Progenitor cell of endocrine pancreas (in vitro differentiated cells): ENCODE measurements at places on chromosomes 2 and 18. TPM values are rescaled to one million over a fixed set of nuclear protein-coding genes. Genes with fewer than 3 reads are reported as not detected.

ST8SIA5 gene
- 5.3 and 6.0 TPM in 2 replicates for total RNA-seq

UGT1A8 gene
- total RNA-seq: not detected in 2 replicates

REG1B gene
- total RNA-seq: not detected in 2 replicates

LRATD1 gene
- 148 and 177 TPM in 2 replicates for total RNA-seq

IL1RL2 gene
- total RNA-seq: not detected in 2 replicates

TCF23 gene
- not detected in 2 replicates for total RNA-seq

COLEC11 gene
- not detected in 2 replicates for total RNA-seq

CD8B gene
- 0.62 TPM in 1 of 2 replicates, not detected in the other for total RNA-seq

ALLC gene
- 0.16 TPM in 1 of 2 replicates, not detected in the other for total RNA-seq

SP5 gene
- total RNA-seq: 0.60 and 1.9 TPM in 2 replicates

DNA sequence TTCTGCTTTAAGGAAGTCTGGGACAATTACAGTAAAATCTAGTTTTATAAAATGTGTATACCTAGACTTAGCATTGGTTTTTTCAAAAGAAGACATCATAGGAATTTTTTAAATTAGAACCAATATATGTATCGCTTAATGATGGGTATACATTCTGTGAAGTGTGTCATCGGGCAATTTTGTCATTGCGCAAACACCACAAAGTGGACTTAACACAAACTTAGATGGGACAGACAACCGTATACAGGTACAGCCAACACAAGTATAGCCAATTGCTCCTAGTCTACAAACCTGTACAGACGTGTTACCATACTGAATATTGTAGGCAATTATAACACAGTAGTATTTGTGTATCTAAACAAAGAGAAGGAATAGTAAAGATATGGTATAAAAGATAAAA is 12.7 kb downstream of the MYO1B start:
- no peak for DNase-seq

GRCh38 chr2:78928502-78928901 is 97.0 kb upstream of the REG3G start:
- no peak for DNase-seq

DNA sequence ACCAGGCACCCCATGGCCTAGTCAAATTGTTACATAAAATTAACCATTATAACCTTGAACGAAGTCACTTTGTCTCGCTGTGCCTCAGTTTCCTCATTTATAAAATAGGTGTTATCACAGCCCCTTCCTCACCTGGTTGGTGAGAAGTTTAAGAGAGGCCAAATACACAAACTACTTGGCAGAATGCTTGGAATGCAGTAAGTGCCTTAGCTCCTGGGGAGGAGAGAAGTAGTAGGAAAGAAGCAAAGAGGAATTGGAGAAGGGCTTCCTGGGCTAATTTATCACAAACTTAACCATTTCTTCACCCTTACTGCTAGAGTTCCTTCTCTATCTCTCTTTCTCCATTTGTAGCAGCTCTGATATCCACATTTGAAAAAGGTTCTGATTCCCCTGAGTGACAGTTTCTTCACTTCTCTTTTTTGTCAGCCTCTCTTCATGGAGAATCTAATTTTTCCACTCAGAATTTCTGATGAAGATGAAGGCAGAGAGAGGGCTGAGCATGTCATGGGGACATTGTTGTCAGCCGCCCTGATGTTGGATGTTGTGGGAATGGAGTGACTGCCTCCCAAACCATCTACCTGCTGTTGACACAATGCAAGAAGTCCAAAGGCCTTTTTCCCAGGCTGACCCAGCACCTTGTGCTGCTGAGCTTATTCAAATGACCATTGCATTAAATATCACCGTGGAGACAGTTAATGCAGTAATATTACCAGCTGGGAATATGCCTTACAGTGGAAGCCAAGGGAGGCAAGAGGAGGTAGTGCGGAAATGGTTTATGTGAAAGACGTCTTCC is 60.4 kb downstream of the BOD1L2 start:
- no peak for DNase-seq

- no peak for DNase-seq
Measured at GRCh38 chr18:47669815-47670214, 260.6 kb downstream of the SMAD2 start.

GRCh38 chr2:173986805-173987204 is 21.6 kb upstream of the SP3 start:
- no peak for DNase-seq

GRCh38 chr18:21682371-21683051 is 22.1 kb downstream of the ABHD3 start:
- DNase-seq: no peak

DNA sequence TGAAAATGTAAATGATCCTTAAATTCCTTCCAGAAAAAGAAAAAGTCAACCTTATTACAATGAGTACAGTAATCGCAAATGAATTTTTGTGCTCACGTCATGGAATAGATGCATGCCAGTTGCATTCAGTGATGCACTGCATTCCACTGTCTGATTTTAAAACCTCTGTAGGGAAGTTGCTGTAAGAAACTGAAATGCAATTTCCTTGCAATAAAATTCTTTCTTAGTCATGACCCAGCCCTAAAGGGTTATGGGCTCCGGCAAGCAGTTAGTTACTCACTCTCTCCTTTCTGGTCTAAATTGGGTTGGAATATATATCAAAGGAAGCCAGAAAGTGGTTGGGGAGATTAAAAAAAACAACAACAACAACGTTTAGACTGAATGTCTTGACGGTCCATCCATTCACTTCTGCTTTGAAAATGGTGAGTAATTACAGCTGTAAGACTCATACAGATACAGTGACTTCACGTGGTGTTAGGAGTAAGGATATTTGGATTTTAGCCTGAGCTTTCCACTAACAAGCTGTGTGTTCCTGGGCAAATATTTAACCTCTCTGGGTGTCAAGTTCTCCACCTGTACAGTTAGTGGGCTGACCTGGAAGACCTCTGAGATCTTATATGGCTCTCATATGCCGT is 8.6 kb upstream of the RND3 start:
- DNase-seq: no peak

DNA sequence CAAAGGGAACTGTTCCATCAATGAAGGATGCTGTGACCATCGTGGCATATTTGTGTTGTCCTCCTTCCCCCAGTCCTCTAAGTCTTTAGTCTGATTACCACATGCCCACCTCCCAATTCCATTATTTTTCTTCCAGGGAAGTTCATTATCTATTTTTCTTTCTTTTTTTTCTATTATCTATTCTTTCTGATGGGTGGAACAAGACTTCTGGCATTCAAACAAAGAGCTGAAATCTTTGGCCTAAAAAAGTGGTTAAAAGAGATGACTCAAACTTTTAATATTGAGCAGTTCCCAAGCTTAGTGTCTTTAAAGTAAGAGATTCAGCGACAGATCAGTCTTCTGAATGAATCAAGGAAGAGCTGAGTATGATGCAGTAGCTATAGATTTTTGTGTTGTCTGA is 66.6 kb downstream of the DIS3L2 start:
- no peak for DNase-seq

DNA sequence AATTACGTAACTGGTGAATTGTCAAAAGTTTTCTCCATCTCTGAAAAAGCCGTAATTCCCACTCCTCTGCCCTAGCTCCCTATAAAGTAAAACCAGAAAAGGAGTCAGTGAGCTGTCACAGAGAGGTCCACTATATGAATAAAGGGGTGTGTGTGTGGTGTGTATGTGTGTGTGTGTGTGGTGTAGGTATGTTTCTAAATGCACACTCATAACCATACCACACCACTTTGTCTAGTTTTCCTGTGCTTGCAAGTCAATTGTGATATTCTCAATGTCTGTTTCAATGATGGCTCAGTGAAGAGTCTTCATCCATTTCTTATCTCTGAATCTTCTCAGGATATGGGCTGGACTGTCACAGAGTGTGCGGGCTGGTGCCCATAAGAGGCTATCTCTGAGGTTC is 54.8 kb upstream of the CCDC68 start:
- no peak for DNase-seq

GRCh38 chr2:241902357-241902991 is 32.9 kb downstream of the RTP5 start:
- DNase-seq: no peak

GRCh38 chr2:97651114-97651513 is 5.3 kb downstream of the COX5B start:
- no peak for DNase-seq

DNA sequence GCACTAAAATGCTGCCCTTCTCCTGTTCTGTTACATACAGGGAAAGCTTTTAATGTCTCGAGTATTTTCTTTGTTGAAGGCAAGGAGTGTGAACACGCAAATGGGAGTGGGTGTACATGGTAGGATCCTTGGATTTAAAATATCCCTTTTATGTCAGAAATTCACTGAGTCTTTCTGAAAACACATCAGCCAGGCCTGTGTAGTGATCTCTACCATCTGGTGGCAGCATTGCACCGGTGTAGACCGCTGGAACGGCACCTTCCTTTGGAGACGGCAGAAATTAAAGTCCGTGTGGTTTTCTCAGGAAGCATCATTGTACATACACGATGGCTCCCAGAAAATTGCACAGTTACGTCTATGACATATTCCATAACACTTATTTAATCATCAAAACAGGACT is 515.8 kb downstream of the GALR1 start:
- peak; percentile 48 for DNase-seq

- no peak for DNase-seq
Measured at GRCh38 chr2:127679680-127680361, 4.5 kb upstream of the LIMS2 start.

GRCh38 chr18:39167990-39168389 is 1602.4 kb upstream of the CELF4 start:
- DNase-seq: no peak

DNA sequence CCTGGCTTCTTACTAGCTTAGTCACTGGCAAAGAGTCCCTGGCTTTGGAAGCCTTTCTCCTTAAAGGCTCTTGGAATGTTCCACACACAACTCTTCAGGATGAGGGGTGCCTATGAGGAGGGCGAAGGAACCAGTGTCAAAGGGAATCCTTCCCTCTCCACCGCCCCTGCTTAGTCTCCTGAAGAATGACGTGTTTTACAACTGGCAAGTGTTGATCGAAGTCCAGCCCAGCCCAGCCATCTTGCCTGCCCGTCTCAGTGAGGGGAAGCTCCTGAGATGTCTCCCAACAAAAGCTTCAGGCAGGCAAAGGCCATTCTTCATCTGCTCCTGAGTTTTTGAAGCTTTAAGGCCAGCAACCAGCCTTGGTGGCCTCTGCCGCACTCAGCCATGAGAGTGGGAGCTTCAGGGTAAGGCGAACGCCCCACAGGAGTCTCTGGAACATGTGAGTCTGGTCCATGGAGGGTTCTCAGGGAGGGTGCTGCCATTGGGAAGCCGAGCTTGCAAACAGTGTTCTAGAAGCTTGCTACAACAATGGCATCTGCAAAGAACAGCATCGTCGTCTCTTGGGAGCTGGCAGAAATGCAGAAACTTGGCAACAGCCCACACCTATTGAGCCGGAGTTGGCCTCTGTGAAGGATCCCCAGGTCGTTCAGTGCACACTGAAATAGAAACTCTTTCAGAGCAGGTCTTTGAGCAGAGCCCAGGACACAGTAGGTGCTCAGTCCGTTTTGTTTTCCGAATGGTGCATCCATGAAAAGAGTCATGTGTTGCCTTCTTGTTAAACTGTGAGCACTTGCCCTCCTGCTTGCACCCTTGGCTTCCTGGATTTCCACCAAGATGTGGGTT is 220.7 kb downstream of the SEPTIN10 start:
- no peak for DNase-seq

DNA sequence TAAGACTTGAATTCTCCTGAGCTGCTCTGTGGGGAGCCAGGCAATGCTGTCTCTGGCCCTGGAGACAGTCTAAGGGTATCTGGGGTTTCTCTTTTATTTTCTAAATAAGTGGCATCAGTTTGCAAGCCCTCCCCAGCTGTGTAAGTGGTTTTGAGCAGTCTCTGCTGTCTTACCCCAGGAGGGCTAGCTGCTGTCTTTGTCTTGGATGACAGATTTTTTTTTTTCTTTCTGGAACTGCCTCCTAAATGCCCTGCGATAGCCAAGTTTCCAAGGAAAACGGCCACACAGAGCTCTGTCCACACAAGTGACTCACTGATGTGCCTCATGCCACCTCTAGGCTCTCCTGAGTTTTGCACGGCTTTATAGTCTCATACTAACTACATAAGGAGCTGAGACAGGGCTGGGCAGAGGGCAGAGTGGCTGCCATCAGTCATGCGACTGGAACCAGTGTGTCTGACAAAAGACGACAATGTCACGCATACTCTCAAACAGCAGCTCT is 37.2 kb upstream of the THOC1 start:
- no peak for DNase-seq
